ENCODE measurements at places on chromosomes 11 and 22. TPM values are rescaled to one million over a fixed set of nuclear protein-coding genes. Genes with fewer than 3 reads are reported as not detected.

The CNTF gene
- 0.64 TPM for polyA plus RNA-seq

The TCN1 gene
- 0.29 TPM for polyA plus RNA-seq

GRCh38 chr22:43288807-43289420, 54.3 kb downstream of the SCUBE1 start:
- peaks cover 51% of the 10 kb centered on the region for H3K4me1 ChIP-seq
- DNase-seq = no peak
- H3K4me3 ChIP-seq = no peak overlapping the region
- no peak overlapping the region for H3K27ac ChIP-seq
- H3K36me3 ChIP-seq = no peaks in the 10 kb centered on the region

DNA sequence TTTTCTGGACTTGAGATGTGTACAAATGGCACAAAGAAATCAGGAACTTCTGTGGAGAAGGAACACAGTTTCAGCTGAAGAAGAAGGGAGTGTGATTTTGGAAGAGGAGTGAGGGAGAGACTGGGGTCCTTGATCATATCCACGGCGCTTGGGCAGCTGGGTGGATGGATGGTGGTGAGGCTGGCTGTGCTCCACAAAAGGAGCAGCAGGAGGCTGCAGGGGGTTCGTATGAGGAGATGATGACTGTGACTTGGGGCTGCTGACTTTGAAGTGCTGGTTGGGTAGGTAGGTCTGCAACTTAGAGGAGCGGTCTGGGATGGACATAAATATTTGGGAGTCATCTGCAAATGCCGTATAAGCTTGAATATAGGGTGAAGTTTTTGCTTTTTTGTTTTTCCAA, 1.3 kb upstream of the DCHS1 start:
- no peak overlapping the region for H3K4me3 ChIP-seq
- H3K36me3 ChIP-seq = peaks cover 3% of the 10 kb centered on the region
- H3K27ac ChIP-seq = peak overlapping the region; percentile 94
- H3K27me3 ChIP-seq = no peaks in the 10 kb centered on the region
- DNase-seq = no peak

DNA sequence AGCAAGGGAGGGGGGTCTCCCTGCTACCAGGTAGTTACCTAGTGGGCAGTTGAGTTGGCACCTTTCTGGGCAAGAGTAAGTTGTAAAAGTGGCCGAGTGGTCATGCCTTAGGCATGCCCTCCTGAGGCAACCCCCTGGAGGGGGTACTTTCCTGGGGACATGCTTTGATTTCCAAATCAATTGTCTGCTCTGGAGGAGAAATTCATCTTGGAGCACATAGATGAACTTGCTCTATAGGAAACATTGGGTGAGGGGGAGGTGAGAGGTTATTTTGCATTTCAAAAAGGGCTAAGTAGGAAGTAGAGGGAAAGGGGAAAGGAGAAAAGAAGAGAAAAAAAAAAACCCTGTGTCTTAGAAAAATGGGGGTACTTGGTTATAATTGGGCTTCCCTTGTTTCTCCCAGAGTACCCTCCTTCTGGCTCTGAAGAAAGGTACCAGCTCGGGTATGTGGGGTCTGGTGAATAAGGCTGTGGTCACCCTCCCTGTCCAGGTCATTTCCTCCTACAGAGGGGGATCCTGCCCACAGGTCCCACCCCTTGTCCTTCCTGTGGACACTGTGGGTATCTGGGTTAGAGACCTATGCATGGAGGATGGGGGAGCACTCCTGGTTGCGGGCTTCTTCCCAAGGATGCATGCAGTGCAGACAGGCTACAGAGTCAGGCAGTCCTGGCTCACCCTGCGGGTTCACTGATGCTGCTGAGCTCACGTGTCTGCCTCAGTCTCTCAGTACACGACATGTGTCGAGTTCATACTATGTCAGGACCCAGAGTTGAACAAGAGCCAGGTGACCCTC, 193.5 kb downstream of the MYO18B start:
- no peak for DNase-seq
- no peaks in the 10 kb centered on the region for H3K4me1 ChIP-seq
- peaks cover 5% of the 10 kb centered on the region for H3K27me3 ChIP-seq
- no peak overlapping the region for H3K27ac ChIP-seq
- peaks cover 17% of the 10 kb centered on the region for H3K36me3 ChIP-seq
- no peak overlapping the region for H3K4me3 ChIP-seq

Data from muscle of leg (tissue), 16 donors.